Large intestine (tissue), 12 donors: ENCODE measurements at places on chromosomes 6 and 20.

- no peak for DNase-seq
Measured at GRCh38 chr6:39432330-39433025, 110.0 kb upstream of the KCNK16 start.

DNA sequence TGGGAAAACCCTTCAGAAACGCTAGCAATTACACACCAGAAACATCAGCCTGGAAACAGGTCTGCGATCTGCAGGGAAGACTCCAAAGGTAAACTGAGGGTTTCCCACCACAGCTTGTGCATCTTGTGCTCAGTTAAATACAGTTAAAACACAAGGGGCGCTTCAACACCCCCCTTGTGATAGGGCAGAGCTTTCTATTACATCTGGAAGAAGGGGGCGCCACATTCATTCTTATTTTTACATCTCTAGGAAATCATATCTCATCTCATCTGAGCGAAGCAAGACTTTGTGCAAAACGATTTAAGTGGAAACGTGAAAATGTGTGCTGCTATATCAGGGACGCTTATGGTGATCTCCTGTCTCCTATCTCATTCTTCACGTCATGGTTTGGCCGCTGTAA lies 58.5 kb downstream of the PRND start:
- no peak for DNase-seq

DNA sequence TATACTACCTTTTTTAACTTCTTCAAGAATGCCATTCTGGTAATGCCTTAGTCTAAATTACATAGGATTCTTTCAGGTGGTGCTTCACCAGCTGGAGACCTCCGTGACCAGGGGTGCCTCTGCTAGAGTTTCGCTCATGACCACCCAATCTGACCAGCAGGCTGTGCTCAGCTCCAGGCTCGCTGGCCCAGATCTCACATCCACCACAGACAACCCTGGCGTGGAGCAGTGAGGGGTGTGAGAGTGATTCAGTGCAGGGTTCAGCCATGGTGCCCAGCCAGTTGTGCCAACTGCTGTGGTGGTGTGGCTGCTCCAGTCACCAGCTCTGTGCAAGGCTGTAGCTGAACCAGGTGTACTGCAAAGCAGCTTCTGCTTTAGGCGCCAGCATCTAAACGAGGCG lies 198.6 kb downstream of the MMUT start:
- DNase-seq: no peak

DNA sequence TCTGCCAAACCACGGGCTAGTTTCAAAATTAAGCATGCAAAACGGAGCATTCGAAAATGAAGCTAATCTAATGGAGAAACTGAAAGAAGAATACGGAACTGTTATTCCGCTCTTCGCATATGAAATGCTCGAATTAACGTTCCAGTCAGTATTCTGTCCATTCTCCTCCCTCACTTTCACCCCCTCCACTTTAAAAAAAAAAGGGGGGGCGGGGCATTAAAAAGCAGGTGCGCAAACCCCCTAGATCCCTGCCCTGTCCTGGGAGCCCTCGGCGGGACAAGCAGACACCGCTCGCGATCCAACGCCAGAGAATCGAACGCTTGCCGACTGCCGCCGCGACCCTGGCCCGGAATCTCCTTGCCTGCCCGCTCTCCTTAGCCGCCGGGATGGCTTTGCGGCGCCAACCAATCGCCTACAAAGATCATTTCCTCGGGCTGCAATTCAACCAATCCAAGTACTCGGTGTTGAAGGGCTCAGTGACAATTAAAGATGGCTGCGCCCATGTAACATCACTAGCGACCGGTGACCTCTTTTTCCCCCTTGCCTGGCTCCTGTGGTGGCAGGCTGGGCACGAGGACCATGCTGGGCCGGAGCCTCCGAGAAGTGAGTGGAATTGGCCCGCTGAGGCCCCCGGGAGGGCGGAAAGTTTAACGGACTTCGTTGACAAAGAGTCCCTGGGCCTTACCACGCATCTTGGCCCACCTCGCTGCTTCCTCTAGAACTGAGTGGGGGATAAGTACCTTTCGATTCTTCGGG lies at the start of the genes QRSL1 and RTN4IP1:
Gene QRSL1 (plus strand): TSS at position 476 of the 756 bp plus-strand sequence. CDS start 104 bp downstream, at position 580.
Gene RTN4IP1 (minus strand): TSS at position 396 of the 756 bp plus-strand sequence. CDS start 477 bp downstream, outside the sequence.
- peak; percentile 96 for DNase-seq

DNA sequence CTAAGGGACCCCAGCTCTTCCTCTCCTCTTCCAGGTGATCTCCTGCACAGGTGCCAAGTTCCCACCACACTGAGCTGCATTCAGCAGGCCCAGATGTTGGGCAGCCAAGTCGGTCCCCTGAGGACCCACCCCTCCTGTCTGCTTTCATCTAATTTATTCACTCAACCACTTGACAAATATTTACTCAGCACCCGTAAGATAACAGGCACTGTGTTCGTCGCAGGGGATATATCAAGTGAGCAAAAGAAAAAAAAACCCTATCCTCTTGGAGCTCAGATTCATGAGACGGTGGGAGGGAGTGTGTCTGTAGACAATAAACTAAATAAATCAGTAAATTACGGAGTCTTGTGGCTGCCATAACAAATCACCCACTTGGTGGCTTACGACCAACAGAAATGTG lies 143.6 kb downstream of the MRPL14 start:
- DNase-seq: no peak

- no peak for DNase-seq
Measured at GRCh38 chr6:131051341-131051740, 11.7 kb downstream of the EPB41L2 start.

DNA sequence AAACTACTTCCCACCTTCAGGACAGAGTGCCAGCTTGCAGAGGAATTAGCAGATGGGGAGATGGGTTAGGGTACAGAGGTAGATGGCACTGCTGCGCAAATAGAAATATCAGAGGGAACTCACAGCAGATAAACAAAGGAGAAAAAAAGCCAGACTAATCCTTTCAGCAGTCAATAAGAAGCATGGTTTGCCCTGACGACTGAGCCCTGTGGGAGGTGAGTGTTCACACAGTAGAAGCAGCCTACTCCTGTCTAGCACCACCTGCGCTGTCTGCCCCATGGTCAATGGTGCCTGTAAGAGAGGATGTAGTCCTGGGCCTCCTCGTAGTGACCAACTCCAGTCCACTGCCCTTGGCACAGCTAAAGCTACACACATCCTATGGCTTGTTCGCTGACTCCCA lies 174.1 kb downstream of the IBTK start:
- no peak for DNase-seq

- DNase-seq: no peak
Measured at GRCh38 chr6:50927800-50928199, 109.1 kb downstream of the TFAP2B start.

DNA sequence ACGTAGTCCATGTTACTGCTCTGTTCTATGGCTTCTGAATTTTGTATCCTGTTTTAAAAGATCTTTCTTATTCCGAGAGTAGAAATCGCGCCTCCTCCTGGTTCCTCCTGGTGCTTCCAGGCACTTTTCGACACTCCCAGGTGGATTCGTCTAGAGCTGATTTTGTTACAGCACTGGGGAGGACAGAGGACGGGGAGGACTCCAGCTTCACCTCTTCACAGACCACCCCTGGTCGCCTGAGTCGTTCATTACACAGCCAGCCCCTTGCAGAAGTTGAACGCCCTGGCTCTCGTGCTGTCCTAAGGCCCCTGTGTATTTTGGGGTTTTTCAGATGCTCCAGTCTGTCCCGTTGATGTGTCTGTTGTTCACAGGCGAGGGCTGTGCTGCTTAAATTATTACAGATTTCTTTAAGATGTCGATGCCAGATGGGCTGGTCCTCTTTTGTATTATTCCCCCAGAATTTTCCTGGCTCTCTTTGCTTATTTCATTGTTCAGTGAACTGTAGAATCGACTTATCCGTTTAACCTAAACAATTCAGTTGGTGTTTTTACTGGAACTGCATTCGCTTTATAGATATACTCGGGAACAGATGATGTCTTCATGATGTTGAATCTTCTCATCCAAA lies 30.5 kb downstream of the COL20A1 start:
- no peak for DNase-seq

DNA sequence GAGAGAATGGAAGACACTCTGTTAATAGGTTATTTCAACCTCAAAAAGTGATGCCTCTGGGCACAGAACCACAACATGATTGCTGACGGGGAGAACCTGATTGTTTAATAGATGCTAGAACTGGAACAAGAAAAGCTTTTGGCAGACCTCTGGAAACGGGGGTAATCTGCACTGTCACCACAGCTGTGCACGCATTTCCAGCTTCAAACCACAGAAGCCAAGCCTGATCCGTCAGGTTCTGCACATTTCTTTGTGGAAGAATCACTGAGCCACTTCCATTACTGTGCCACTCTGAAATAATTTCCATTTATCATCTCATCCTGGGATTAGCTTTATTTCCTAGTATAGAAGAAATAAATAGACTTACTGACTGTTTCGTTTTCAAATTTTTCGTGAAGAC lies 309.3 kb downstream of the FARS2 start:
- DNase-seq: no peak

GRCh38 chr6:1393641-1394283 lies 4.4 kb downstream of the FOXF2 start:
- DNase-seq: no peak

DNA sequence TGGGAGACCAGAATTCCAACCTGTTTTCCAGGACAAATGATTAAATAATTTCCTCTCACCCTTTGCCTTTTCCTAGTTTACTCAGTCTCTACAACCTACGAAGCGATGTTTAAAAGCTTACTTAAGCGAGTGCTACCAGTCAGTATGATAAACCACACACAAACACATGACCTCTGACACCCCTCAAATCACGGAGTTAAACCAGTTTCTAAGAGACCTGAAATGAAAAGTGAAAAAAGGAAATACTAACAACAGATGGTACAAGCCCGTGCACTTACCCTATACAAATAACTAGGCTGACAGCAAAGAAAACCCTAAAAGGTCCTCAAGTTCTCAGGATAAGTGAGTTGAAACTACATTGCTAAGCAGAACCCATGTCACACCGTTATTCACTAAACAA lies 7.7 kb downstream of the TNFRSF21 start:
- DNase-seq: no peak

GRCh38 chr20:1299522-1299921 lies 29.4 kb downstream of the SDCBP2 start:
- DNase-seq: no peak

DNA sequence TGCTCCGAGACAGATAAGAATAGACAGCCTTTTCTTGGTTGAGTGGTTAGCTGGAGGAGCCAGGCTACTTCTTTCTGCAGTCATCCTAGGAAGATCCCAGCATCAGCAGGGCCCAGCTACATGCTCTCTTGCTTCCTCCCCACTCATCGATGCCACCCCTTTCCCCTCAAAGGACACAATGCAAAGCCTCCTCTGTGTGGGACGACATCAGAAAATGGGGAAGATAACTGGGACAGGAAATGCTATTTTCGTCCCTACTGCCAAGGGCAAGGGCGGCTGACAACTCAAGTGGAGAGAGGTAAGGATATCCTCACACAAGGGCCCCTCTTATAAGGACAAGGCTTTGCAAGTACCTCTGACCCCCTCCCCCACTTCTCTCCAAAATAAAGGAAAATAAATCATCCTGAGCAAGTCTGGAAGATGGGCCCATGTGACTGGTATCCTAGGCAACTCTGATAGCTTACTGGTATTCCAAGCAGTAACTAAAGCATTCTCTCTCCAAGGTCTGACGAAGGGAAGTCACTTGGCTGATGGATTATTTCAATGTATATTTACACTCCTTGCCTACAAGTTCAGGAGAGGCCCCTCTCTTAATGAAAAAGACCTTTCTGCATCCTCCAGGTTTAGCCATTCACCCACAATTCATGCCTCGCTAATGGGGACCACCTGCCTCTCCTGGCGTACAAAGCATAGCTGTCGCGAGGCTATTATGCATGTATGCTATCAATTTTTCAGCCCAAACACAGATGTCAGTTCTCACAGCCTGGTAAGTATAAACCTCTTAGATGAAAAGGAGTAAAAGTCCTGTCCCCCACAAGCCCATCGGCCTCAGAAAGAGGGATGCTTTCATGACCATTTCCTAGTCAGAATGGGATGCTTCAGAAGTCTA lies 11.3 kb downstream of the ELMO2 start:
- no peak for DNase-seq

- DNase-seq: no peak
Measured at GRCh38 chr6:13113981-13114593, 214.2 kb downstream of the TBC1D7 start.

GRCh38 chr6:30507849-30508827 lies 18.8 kb downstream of the HLA-E start:
- no peak for DNase-seq

DNA sequence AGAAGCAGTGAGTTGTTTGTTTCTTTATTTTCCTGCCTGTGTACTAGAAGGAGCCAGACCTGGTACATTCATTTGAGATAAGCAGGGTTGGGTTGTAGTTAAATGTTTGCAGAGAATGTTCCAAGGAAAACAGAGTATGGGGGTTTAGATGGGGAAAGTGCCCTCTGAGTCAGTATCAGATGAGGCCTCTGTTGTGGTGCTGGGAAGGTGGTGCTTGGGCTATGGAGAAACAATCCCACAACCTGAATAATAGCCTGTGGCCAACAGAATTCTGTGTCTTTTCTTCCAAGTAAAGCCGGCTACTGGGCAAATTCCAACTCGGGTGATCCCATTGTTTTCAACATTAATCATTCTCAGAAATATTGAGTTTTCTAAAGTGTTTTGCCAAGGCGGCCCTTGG lies 109.3 kb downstream of the RNF144B start:
- no peak for DNase-seq

DNA sequence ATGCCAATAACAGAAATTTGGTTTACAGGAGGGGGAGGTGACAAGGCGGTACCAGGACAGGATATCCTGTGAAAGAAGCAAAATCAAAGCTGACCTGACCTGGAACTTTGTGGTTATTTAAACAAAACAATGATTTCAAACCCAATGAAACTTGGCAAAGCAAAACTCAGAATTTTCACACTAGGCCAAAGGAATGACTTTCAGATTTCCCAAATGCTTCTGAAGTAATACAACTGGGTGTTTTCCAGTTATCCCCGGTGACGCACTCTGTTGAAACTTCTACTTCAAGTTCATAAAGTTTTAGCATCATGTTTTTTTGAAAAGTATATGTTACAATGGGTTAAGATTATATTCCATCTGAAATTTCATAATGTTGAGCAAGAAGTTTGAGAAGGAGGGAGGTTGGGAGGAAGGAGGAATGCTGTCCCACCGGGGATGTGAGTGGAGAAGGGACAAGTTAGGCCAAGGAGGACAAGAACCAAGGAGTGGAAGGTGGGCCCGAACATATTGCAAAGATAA lies 78.1 kb upstream of the TRAF3IP2 start:
- DNase-seq: no peak

DNA sequence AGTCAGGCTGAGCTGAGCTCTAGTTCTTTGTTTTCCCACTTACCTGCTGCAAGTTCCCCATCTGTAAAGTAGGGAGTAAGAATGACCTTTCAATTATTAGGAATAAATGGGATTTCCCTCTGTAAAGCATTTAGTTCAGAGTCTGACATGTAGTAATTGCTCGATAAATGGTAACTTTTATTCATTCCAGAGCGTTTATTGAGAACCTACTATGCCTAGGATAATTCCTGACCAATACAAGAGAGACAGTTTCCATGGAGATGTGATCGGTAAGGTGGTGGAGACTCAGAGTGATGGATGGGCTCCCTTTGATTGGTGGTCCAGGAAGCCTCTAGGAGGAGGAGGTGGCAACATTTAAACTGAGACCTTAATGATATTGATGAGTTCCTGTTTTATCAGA lies 5.6 kb downstream of the PLEKHG1 start:
- no peak for DNase-seq

GRCh38 chr6:132907914-132908313 lies 93.5 kb downstream of the RPS12 start:
- DNase-seq: no peak
